ENCODE measurements at places on chromosomes 12 and 14.

DNA sequence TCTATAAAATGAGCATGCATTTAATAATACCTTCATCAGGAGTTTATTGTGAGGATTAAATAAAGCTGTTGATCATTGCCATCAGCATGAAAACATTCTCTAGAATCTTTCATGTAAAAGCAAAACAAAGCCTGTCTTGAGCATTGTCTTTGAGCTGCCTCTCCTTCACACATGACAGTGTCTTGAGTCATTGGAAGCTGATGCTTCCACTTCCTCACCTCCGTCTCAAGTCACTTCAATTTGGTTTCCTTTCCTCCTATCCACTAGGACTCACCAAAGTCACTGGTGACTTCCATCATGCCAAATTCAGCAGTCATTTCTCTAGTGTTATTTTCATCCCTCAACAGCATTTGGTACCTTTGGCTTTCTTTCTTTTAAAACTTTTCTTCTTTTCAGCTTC is 31.6 kb upstream of the MYBPC1 start:
- no peak for DNase-seq

DNA sequence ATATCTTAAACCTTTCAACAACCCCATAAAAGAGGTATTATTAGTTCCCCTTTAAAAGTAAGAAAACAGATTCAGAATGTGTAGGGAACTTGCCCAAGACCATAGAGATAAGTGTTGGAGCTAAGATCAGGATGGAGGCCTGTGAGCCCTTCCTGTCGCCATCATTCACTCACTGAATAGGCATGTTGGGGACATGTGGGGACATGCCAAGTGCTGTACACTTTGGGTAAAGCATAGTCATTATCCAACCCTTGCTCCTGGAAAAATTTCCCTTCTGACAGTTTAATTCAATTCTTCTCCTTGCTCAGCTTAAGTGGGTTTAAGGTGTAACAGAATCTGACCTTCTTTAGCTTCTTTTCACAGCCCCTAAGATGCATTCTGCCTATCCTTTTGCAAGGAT is 28.0 kb upstream of the C12orf42 start:
- DNase-seq, result no peak

DNA sequence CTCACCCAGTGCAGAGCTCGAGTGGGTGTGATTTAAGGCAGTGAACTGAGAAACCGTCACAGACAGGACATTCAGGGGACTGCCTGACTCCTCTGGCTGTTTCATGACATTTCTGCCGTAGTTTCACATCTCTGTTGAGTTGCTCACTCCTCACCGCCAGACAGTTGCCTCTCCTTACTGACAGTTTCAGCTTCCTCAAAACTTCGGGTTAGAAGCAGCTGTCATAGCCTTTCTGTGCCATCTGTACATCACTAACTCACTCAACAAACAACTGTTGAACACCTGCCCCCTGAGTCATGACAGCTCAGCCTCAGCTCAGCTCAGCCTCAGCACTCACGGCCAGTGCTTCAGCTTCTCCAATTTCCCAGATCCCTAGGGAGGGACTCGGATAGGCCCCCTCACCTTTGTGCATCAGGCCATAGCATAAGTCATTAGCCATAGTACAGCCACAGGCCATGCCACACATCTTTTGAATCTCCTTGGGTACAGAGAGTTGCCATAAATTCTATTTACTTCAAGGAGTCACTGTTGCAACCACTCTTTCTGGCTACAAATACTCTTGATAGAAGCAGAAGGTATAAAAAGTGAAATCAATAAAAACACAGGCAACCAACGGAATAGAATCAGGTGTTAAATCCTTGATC is 6.2 kb upstream of the SLC15A4 start:
- peak; percentile 97 for DNase-seq

DNA sequence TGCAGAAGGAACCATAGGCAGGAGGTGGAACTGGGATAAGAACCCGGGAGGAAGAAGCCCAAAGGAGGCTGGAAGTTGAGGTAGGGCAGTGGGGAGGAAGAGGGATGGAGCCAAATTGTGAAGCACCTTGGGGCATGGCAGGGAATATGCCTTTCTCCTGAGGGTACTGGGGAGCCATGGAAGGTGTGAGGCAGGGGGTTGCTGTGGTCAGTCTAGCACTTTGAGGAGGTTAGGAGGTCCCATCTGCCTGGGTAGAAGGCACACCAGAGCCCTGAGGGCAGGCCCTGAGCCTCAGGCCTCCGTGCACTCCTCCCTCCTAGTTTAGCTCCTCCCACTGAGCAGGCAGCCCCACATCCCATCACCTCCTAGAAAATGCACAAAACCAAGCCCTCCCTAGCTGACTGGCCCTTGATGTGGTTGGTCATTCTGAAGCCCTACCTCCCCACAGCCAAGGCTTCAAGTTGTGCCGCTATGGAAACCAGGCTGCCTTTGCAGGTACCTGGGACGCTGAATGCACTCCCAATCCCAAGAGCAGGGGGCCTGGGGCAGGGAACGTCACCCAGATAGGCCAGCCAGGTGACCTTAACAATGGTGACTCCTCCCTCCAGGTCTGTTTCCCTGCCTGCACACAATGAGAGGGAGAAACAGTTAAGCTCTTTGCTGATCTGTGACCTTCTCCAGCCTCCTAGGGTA is 15.1 kb downstream of the PHETA1 start:
- no peak for DNase-seq

DNA sequence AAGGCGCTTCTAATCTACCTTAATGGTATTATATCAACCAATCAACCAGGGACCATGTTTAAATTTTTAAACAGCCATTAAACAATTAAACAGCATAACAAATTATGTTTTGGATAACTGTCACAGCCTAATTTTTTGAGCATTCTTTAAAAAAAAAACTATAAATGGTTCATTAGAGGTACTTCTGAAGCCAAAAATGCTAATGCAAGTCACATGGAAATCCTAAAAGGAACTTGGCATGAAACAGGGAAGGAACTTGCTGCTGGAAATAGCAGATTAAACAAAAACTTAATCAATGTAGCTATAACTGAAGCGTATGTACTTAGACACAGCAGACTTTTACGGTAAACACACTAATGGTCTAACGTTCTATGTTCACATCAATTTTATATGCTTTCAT is 190.2 kb upstream of the BTG1 start:
- no peak for DNase-seq

- no peak for DNase-seq
Observed at GRCh38 chr14:64209444-64210131, 84.6 kb downstream of the ESR2 start.

DNA sequence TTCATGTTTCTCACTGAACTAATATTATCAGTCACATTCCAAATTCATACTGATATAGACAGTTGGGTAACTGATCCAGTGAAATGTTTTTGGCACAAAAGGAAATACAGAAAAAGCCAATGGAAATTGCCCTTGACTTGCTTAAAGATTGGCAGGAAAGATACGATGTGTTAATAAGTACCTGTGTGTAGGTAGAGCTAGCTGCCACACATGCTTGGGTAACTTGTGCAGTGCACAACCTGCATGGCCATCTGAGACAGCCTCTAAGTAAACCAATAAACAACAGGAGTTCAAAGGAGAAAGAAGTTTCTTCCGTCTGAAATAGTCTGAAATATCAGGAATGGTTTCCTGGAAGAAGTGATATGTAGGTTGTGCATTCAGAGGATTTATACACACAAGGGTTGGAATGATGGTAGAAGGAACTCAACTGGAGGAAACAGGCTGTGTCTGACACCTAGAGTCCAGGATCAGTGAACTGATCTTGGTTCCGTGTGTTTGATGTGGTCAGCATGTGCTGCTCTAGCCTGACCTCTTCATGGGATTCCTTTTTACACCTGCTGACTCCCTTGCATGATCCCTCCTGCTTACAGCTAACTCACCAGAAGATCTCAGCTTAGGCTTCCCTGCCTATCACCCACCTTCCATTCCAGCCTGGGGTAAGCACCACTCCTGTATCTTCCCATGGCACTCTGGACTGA is 81.4 kb upstream of the KRR1 start:
- no peak for DNase-seq

- DNase-seq, result peak; percentile 59
Observed at GRCh38 chr12:14618983-14619382, 51.3 kb upstream of the PLBD1 start.

GRCh38 chr14:47557894-47558293 is 117.5 kb downstream of the MDGA2 start:
- DNase-seq, result no peak

- DNase-seq, result no peak
Observed at GRCh38 chr12:68203460-68203875, 22.1 kb downstream of the IL26 start.

- no peak for DNase-seq
Observed at GRCh38 chr14:23164250-23164649, 19.2 kb downstream of the SLC7A8 start.

GRCh38 chr14:100660882-100661635 is 65.6 kb upstream of the DLK1 start:
- no peak for DNase-seq

DNA sequence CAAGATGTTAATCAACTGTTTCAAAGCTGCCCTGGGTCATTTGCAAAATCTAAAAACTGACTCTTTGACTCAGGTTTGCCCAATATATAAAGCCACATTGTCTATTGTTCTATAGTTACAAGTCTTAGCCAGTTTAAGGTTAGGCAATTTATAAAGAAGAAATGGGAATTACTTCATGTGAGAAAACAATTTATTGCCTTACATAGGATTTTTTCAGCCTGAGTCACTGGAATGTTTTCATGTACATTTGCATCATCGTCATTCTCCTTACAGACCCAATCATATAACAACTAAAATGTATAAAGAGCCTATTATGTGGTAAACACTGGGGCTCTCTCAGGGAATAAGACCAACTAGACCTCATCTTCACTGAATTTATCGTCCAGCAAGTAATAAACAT is 100.3 kb upstream of the PLEKHG7 start:
- no peak for DNase-seq

GRCh38 chr12:44159862-44160261 is 324.0 kb downstream of the TMEM117 start:
- DNase-seq, result no peak

DNA sequence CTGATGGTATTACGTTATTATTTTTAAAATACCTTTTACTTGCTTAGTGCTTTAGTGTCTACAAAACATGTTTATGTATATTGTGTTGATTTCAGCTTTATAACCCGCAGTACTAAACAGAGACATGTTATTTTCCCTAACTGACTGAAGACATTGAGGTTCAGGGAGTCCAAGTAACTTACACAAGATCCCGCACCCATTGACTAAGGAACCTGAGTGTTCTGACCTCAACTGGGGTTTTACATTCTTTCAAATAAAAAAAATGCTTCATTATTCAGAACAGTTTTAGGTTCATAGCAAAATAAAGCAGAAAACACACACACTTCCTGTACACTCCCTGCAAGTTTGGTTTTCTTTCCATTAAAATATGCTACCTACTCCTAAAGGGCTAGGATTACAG is 60.4 kb upstream of the METAP2 start:
- DNase-seq, result no peak

Measured in NAMALWA (cell line).